Stimulated activated CD8-positive, alpha-beta memory T cell treated with anti-CD3 and anti-CD28 coated beads, Interleukin-15, amount 100 ng/mL, for 48 hours (primary cell): ENCODE measurements at places on chromosomes 16 and 17.

GRCh38 chr17:75729351-75729750 lies 8.1 kb downstream of the ITGB4 start:
- DNase-seq, result no peak

GRCh38 chr17:3894911-3895343 lies 2.1 kb upstream of the CAMKK1 start:
- no peak for DNase-seq

GRCh38 chr17:29126268-29126930 lies 53.8 kb downstream of the MYO18A start:
- no peak for DNase-seq

DNA sequence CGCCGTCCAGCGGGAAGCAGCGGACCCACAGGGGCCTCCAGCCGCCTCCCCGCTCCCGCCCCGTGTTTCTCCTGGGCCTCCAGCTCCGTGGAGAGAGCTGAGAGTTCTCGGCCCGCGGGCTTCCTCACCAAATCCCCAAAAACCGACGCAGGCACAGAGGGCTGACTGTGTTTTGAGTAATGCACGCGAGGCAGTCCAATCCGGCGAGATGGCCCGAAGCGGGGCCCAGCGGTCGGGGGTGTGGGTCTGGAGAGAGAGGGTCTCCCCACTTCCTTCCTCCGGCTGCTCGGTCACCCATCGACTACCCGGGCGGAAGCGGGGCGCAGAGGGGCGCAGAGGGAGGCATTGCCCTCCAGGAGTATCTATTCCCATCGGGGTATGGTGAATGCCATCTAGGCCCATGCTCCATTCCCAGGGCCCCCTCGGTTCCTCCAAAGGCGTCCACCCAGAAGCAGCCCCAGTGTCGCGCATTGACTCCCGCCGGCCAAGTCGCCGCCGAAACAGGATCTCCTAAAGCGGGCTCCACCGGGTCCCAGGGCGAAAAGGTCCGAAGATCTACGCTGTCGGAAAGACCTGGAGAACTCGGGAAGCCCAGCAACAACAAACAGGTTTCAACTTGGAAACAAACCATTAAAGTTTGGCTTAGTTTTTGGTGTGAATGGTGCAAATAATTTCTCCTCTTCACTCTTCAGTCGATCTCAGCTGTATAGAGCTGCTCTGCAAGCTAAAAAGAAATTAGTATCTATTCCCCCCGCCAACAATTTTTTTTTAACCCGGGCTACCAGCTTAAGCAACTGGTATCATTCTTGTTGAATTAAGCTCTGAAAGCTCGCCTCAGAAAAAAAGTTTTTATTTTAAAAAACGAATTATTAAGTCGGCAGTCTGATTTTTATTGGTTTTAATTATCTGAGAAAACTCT lies 19.2 kb upstream of the HOXB13 start:
- no peak for DNase-seq

GRCh38 chr17:75681289-75681688 lies 14.2 kb downstream of the SAP30BP start:
- DNase-seq, result no peak

DNA sequence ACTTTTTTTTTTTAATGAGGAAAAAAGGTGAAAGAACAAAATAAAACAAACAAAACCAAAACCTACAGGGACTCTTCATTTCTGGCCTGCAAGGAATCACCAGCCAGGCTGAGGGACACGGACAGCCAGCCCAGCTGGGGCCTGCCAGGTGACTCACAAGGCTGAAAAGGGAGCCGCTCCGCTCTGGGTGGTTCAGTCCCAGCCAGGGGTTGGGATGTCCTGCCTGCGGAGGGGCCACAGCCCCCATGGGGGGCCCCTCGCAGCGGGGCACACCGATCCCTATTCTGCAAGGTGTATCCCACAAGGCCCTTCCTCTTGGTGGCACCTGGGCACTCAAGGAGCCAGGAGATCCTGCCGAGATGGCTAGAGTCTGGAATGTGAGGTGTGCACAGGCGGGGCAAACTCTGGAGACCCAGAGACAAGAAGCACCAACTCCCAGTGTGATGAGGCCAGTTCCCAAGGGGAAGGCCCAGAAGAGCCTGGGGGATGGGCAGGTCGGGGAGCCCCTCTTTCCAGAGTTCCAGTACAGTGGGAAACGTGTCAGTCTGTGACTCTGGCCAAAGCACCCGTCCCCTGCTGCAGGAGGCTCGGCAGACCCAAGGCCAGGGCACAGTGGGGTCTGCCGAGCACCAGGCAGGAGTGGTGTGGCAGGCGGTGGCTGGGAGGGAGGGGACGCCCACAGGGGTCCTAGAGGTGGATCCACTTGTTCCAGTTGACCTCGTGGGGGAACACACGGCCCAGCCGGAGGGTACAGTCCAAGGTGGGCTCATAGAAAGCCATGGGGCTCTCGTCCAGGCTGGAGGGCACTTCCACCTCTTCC lies 58.9 kb downstream of the IL21R start:
- DNase-seq, result no peak

- no peak for DNase-seq
Measured at GRCh38 chr16:2883458-2883908, 468 bp downstream of the FLYWCH2 start.

DNA sequence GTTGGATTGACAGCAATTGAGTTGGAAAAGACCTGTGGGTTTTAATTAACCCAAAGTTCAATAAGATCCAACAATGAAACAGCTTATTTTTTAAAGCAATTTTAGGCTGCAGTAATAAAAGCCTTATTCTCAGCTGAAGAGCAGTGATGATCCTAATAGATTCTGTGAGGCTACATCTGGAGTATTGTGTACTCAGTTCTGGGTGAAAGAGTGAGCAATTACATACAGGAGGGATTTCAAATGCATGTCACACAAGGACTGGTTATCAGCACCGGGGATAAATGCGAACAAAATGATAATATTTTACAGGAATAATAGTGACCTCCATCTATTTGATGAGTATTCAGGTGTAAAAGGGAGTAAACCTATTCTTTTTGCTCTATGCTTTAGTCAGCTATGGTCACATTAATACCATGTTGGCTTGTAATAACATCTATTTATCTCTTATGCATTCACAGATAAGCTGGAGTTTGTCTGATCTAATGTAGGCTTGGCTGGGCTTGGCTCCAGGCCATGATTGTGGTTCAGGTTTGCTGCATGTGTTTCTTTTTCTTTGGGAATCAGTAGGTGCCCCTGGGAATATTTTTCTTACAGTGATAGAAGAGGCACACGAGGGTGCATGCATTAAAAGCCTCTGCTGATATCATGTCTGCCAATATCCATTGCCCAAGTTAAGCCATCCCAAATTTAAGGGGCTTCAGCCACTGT lies 22.2 kb upstream of the TOX3 start:
- DNase-seq, result no peak

DNA sequence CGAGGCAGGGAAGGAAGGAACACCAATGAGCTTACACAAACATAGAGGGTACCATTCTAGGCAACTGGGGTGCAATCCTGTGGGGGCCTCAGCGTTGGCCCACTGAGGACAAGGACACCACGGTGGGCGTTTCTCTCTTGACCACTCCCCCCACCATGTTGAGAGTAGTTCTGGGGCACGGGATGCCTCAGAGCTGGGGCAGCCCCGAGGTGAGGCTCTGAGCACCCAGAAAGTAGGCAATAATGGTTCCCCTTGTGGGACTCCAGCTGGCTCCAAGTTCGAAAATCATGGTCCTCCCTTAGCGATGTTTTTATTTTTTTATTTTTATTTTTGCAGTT lies 5.1 kb downstream of the PRSS21 start:
- DNase-seq, result no peak

GRCh38 chr17:38560503-38561318 lies 45.0 kb downstream of the SRCIN1 start:
- DNase-seq, result no peak

DNA sequence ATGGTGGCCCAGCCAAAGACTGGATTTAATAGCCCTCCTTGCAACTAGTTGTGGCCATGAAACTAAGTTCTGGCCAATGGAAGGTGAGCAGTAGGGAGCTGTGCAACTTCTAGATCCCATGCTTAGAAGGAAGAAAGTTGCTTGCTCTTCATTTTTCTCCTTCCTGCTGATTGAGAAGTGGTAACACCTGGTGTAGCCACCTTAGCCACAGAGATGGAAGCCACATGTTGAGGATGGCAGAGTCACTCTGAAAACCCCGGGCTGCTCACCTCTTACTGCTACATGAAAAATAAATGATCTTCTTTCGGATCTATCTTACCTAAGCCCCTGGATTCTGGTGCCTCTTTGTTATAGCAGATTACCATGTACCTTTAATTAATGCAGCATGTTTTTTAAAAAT lies 10.3 kb upstream of the ATP5MC1 start:
- no peak for DNase-seq

DNA sequence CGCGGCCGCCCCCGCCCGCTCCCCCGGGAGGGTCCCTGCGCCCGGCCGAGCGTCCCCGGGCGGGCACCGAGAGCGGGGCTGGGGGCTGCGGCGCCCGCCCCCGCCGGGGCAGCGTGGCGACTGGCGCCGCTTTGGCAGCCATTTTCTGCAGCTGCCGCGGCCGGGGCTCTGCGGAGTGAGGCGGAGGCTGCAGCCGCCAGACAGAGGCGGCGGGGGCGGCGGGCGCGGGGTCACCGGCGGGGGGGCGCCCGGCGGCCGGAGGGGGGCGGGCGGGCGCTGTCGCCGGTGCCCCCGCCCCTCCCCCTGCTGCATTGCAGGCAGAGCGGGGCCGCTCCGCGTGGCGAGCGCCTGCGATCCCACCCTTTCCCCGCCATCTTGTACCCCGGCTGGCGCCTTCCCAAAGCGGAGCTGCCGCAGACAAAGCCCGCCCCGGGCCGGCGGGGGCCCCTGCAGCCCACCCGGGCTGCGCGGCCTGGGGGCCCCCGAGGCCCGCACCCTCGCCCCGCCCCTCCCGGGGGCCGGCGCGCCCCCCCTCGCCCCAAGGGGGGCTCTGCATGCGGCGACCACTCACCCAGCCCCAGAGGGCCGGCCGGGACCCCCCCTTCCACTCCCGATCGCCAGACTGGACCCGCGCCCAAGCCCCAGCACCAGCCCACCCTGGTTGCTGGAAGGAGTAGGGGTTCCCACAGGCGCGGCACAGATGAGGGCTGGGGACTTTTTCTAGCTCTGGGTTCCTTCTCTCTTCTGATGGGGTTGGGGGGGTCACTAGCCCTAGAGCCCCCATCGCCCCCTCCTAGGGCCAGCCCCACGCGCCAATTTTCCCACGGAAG lies 16.6 kb upstream of the CBX8 start:
- DNase-seq, result no peak

DNA sequence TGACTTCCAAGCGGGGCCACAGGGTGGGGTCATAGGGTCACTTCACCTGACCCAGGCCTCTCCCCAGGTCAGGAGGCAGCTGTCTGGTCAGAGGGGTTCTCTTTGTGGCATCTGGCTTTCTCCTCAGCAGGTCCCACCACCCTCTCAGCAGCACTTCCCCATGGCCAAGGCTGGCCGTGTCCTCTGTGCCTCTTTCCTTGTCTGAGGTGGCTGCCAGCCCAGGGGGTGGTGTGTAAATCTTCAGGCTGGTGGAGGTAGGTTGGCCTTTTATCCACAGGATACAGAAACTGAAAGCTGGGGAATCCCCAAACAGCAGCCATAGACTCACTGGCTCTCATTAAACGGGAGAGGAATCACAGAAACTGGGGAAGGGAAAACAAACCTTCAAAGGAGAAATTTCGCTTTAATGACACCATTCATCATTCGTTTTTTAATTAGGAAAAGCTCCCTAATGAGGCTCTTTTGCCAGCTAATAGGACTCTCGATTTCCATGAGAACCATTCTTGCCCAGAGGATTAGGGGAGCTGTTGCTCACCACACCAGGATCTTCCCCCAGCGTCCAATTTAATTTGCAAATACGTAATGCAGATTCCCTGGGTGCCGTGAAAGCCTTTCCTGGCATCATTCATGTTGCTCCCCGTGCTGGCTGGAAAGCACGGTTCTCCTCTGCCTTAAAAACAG lies 18.0 kb downstream of the C17orf75 start:
- DNase-seq, result no peak

- no peak for DNase-seq
Measured at GRCh38 chr16:17944345-17944744, 392.2 kb downstream of the NPIPA8 start.

DNA sequence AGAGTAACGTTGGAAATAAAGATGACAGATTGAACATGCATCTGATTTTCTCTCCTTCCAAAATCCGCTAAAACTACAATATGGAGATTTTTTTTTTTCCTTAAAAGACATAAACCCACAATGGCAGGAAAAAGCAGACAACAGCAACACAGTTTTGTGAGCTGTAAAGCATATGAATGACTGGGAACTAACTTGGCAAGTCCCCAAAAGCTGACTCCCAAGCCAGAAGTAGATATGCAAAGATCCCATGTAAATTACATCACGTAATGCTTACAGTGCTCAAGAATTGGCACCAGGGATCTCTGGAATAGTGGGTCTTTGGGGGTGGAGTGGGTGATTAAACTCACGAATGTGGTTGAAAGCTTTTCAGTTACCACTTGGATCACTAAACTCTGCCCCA lies 106.6 kb downstream of the ELAC2 start:
- DNase-seq, result no peak

GRCh38 chr16:7111265-7111664 lies 221.4 kb upstream of the RBFOX1 start:
- DNase-seq, result no peak

GRCh38 chr16:82185012-82185411 lies 15.0 kb upstream of the MPHOSPH6 start:
- no peak for DNase-seq

DNA sequence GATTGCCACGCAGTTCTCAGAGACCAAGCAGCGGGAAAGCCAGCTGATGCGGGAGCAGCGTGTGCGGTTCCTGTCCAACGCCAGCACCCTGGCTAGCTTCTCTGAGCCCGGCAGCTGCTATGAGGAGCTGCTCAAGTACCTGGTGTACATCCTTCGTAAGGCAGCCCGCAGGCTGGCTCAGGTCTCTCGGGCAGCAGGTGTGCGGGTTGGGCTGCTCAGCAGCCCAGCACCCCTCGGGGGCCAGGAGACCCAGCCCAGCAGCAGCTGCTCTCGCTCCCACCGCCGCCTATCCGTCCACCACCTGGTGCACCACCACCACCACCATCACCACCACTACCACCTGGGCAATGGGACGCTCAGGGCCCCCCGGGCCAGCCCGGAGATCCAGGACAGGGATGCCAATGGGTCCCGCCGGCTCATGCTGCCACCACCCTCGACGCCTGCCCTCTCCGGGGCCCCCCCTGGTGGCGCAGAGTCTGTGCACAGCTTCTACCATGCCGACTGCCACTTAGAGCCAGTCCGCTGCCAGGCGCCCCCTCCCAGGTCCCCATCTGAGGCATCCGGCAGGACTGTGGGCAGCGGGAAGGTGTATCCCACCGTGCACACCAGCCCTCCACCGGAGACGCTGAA lies 15.2 kb downstream of the CACNA1G start:
- DNase-seq, result no peak

- DNase-seq, result no peak
Measured at GRCh38 chr16:88495268-88495772, 42.2 kb downstream of the ZFPM1 start.
